ENCODE measurements at places on chromosomes 7 and 10.

- no peak for DNase-seq
Measured at GRCh38 chr10:63423494-63423893, 42.3 kb downstream of the JMJD1C start.

GRCh38 chr7:134255814-134256213, 60.9 kb downstream of the SLC35B4 start:
- no peak for DNase-seq

DNA sequence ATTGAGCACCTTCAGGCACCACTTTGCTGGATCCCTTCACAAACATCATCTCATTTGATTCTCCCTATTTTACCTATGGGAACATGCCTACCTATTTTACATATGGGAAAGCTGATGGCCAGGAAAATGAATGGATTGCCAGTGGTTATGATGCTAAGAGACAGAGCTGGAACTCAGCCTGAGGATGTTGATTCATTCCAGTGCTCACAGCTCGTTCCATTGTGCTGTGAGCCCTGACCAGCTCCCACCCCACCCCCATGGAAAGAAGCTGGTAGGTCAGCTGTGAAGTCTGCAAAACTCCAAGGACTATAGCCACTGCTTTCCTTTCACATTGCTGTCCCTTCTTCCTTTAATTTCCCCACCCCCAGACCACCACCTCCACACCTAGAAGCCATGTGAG, 9.6 kb downstream of the UBTD1 start:
- DNase-seq: no peak

GRCh38 chr10:31148951-31149350, 117.3 kb upstream of the ZNF438 start:
- no peak for DNase-seq

DNA sequence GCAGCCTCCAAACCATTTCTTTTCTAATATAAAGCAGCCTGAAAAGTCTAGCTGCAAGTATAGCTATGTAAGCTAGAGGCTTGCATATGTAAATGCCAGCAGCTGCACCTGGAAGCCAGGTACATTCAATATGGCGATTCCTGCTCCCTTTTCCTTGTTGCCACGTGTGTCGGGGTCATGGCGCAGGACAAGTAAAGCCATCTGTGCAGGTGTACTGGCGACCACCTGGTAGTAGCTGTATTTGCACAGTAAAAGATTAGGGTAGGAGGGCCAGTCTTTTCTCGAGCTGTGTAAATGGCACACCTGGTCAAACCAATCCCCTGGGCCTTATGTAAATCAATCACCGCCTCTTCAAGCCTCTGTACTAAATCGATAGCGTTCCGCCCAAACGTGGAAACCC, 484.5 kb downstream of the MAGI2 start:
- DNase-seq: no peak

DNA sequence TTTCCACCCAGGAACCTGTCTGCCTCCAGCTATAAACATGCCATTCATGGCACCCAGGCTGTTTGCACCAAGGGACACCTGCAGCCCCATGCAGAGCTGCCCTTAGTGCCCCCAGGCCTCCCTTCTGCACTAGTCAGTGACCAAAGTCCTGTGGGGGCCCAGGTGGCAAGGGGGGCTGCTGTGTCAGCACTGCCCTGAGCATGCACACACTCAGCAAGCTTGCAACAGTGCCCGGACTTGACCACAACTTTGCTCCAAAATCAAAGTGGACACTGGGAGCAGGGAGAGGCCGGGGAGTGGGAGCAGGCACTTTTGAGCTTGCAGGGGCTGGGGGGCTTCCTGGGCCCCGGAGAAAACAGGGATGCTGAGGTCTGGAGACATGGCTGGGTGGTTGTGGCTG, 192.9 kb upstream of the MBL2 start:
- no peak for DNase-seq

GRCh38 chr10:48451969-48452878, 145.7 kb downstream of the MAPK8 start:
- no peak for DNase-seq

Data from CD4-positive, alpha-beta T cell treated with Interleukin-10 for 1 hour (primary cell).